ENCODE measurements at places on chromosomes 7 and 10.

- no peak for DNase-seq
Observed at GRCh38 chr7:137386966-137387365, 43.4 kb upstream of the PTN start.

DNA sequence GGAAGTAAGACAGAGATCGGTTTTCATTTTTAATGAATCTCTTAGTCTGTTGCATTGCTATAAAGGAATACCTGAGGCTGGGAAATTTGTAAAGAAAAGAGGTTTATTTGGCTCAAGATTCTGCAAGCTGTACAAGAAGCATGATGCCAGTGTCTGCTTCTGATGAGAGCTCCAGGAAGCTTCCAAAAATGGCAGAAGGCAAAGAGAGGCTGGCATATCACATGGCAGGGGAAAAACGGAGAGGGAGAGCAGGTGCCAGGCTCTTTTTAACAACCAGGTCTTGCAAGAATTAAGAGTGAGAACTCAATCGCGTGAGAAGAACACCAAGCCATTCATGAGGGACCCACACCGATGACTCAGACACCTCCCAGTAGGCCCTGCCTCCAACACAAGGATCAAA lies 125.0 kb upstream of the THSD7A start:
- no peak for DNase-seq

DNA sequence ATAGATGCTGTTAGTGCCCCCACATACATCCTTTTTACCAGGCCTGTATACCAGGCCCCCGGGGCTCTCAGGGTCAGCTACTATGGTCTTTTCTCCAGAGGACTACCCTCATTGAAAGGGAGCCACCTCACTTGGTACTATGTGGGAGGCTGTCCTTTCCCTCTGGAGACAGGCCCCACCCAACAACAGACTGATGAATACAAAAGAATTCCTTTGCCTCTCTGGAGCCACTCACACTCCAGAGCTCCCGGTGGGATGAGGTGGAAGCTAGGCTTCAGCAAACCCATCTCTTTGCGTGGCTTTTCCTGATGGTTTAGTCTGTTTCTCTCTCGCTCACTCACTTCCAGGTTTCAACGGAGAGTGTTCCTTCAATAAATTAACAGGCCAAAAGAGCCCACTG lies 30.3 kb downstream of the ANKMY2 start:
- no peak for DNase-seq

DNA sequence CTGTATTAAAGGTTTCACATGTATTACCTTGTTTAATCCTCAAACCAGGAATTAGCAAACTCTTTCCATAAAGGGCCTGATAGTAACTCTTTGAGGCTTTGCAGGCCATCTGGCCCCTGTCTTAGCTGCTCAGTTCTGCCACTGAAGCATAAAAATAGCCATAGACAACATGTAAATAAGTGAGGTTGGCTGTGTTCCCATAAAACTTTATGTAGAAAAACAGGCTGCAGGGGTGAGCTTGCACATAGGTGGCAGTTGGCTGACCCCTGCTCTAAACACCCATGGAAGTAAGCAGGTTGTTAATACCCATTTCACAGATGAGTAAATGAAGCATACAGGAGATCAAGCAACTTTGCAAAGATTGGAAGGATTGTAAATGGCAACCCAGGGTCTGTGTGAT lies 1279.2 kb upstream of the AUTS2 start:
- DNase-seq: no peak

GRCh38 chr10:51832652-51833383 lies 133.4 kb upstream of the CSTF2T start:
- DNase-seq: no peak

GRCh38 chr7:92631067-92631849 lies 41.1 kb upstream of the FAM133B start:
- DNase-seq: peak; percentile 59

DNA sequence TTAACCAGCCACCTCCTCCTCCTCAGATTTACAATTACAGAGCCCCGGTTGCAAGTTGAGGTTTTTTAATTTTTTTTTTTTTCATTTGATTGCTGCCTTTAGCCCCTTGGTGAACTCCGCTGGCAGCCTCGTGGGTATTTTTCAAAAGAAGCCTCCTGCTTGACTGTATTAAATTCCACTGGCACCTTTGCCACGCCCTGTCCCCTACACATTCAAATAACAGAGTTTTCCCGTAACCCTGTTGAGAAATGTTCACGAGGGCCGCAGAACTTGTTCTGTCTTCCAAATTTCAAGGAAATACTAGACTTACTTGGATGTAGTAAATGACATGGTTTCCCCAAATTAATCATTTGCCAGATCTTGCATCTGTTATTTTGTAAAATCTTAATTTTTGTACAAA lies 167.0 kb downstream of the ARID5B start:
- DNase-seq: no peak

- peak; percentile 25 for DNase-seq
Observed at GRCh38 chr10:128186959-128187787, 61.0 kb upstream of the MKI67 start.

- no peak for DNase-seq
Observed at GRCh38 chr7:112238852-112239610, 32.5 kb downstream of the ZNF277 start.
